ENCODE measurements at places on chromosomes 2 and 18.

GRCh38 chr2:23522726-23523372, 137.9 kb downstream of the KLHL29 start:
- DNase-seq = no peak

GRCh38 chr2:54590216-54591120, 133.0 kb upstream of the EML6 start:
- no peak for DNase-seq

GRCh38 chr2:73162856-73163391, 39.5 kb upstream of the NOTO start:
- DNase-seq = no peak

DNA sequence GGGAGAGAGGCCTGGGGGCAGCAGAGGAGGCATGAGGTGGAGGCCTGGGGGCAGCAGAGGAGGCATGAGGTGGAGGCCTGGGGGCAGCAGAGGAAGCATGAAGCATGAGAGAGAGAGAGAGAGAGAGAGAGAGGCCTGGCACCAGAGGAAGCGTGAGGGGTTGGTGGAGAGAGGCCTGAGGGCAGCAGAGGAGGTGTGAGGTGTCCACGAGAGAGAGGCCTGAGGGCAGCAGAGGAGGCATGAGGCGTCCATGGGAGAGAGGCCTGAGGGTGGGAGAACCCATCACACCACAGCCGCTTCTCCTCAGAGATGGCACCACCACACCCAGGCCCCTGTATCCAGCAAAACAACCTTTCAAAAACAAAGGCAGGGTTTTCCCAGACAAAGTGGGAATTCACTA, 55.7 kb upstream of the KCNG2 start:
- no peak for DNase-seq

DNA sequence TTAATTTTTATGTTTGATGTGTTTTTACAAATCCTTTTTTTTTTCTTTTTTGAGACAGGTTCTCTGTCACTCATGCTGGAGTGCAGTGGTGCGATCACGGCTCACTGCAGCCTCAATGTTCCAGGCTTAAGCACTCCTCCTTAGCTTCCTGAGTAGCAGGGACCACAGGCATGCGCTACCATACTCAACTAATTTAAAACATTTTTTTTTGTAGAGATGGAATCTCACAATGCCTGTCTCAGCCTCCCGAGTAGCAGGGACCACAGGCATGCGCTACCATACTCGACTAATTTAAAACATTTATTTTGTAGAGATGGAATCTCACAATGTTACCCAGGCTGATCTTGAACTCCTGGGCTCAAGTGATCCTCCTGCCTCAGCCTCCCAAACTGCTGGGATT, 3.2 kb downstream of the NOTO start:
- DNase-seq = no peak

DNA sequence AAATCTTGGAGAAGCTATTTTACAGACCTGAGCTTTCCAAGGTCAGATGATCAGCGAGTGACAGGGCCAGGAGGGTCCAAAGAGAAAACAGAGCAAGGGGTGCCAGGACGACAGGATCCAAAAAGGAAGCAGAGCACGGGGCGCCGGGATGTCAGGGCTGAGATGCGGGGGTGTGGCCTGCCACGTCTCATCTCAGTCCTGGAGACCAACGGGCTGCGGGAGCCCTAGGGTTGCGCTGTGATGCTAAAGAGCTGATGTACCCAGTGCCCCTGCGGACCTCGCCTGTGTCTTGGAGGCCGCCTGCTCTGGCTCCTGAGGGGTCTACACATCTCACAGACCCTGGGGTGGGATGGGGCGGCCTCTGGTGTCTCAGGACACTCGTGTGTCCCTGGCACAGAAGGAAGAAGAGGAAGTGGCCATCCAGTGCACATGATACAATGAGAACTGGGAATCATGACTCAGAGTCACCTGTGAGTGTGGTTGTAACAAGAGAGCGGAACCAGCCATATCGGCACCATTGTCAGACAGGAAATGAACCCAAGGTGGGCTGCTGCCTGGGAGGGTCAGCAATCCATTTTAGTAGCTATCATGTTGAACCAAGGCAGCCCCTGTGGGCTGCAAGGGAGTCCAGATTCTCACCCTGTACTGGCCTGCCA, 97.8 kb downstream of the MYT1L start:
- DNase-seq = no peak

GRCh38 chr18:50268022-50268747, 1.9 kb upstream of the CFAP53 start:
- DNase-seq = no peak

DNA sequence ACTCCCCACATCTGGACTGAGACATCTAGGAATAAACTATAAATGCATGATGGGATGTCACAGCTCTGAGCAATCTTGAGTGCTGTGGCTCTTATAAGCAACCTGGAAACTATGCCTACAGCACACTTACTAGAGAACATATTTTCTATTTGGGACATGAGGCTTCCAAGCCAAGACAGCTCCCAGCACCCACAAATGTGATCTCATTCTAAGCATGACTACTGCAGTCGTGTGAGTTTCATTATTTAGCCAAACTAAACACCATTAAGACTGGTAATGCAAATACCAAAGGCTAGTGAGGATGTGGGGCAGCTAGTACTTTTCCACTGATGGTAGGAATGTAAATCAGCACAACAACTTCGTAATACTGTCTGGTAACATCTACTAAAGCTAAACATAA, 72.5 kb downstream of the RTTN start:
- DNase-seq = no peak

DNA sequence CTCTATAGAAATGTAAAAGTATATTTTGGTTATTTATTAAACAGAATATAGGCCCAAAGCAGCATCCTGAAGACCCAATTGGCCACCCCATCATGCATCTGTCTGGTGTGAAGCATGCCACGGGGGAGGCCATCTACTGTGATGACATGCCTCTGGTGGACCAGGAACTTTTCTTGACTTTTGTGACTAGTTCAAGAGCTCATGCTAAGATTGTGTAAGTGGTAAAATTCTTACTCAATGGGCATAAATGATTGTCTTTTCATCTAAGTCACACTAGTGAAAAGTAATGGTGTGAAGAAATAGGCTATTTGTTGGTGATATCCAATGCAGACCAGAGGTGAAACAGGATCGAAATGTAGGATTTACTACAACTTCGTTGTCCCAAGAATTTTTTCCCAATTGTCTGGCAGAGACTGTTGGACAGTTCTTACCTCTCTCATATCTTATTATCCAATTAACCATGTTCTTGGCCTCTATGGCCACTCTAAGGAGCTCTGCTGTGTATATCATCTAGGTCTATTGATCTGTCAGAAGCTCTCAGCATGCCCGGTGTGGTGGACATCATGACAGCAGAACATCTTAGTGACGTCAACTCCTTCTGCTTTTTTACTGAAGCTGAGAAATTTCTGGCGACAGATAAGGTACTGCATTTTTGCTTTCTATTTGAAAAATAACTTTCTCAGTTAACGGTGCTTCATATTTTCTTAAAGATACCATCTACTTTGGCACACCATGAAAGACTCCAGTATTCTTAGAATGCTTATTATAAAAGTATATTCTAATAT, 35.0 kb downstream of the AOX1 start:
- DNase-seq = no peak

GRCh38 chr18:3466045-3466444, 16.1 kb downstream of the TGIF1 start:
- DNase-seq = no peak

DNA sequence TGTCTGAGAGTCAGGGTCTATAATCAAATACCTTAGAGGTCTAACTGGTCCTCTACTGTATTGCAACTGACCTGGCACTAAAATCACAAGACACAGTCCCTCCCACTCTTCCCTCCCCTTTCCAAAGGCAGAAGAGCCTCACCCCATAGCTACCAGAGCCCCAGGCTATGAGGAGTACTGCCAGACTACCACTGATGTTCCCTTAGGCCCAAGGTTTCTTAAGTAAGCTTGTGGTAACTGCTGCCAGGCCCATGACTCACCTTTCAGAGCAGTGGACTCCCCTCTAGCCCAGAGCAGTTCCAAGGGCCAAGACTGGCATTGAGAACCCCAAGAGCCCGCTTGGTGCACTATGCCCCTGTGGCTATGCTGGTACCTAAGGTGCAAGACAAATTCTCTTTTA, 1193.4 kb downstream of the DSC3 start:
- DNase-seq = no peak

- DNase-seq = no peak
These were observed 270.1 kb downstream of the EIPR1 start for GRCh38 chr2:3107567-3107966.

DNA sequence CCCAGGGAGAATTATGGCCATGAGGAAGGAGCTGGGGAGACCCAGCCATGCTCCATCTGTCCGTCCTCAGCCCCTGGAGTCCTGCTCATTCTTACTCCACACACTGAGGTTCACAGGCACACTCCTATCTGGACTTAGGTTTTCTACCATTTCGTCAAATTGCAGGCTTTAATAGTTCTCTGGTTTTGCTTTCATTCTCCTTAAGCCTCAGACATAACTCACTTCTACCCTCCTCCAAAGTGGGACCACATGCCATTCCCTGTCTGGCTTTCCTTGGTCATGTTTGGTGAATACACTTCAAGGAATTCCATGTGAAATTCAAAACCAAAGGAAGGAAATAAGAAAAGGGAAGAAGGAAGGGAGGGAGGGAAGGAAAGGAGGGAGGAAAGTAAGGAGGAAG, 115.7 kb downstream of the CMPK2 start:
- no peak for DNase-seq

- no peak for DNase-seq
These were observed 3.3 kb downstream of the IL1R2 start for GRCh38 chr2:101995019-101995418.

GRCh38 chr2:143907801-143908200, 612.1 kb downstream of the ZEB2 start:
- DNase-seq = no peak

GRCh38 chr2:160457588-160457987, 36.0 kb downstream of the RBMS1 start:
- DNase-seq = no peak

DNA sequence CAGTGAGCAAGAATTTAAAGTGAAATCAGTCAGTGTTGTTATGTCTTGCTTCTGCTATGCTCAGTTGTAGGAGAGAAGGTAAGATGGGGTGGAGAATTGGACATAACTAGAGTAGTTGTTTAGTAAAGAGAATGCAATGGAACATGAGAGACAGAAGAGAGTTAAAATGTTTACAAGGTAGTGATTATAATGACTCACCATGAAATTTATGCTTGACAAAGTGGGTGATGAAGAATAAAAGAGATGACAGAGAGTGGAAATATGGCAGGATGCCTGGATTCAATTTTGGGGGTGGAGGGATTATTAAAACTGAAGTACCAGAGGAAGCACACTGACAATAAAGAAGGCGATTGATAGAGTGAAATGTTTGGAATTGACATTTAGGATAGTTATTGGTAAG, 10.6 kb downstream of the SCG2 start:
- no peak for DNase-seq

- peak; percentile 30 for DNase-seq
These were observed 465 bp downstream of the SEPTIN10 start for GRCh38 chr2:109613081-109613921.

GRCh38 chr2:33531549-33532059, 55.2 kb downstream of the RASGRP3 start:
- DNase-seq = no peak

GRCh38 chr18:21851327-21851961, 110.9 kb downstream of the MIB1 start:
- no peak for DNase-seq

- DNase-seq = no peak
These were observed 730 bp downstream of the ODC1 start for GRCh38 chr2:10447300-10447894.

DNA sequence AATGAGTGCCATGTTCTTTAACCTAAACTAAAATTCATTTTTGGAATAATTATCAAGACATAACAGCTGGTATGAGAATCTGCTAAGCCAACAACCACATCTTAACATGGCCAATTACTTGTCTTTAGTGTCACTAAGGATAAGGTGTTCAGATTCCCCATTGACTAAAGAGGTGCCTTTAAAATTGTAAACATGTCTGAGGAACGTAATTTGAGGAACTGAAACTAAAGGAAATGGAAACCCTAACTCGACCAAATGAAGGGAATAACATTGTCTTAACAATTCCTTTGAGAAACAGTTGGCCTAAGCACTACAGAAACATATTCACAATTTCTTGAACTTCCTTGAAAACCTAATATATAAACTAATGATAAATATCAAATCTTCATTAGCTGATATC, 355.4 kb upstream of the GULP1 start:
- DNase-seq = no peak

DNA sequence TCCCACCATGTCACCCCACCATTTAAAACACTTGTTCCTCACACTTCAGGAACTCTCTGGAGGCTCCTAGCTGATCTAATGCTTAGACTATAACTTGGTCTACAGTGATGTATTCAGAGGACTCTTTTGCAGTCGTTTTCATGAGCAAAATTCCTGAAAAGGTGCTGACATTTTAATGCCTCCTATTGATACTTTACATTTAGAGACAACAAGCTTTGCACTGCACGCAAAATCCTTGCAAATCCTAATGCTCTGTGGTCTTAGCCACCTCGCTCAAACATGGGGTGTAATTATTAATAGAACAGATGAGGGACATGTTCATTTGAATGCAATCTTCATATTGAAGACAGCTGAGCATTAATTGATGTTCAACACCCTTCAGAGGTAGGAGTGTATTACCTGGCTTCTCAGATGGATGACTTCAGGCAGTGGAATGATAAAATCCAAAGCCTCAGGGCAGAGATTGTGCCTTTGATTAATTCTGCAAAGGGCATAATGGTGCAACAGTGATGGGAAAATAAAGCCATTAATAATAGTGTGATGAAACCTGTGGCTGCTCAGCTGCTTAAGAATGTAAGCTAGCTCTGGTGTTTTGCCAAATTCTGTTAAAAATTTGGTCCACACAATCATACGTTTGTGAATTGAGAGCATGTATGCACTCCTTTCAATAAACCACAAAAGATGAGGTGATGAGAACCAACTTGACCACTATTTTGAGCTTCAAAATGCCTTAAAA, 5.4 kb downstream of the CTAGE1 start:
- DNase-seq = no peak

DNA sequence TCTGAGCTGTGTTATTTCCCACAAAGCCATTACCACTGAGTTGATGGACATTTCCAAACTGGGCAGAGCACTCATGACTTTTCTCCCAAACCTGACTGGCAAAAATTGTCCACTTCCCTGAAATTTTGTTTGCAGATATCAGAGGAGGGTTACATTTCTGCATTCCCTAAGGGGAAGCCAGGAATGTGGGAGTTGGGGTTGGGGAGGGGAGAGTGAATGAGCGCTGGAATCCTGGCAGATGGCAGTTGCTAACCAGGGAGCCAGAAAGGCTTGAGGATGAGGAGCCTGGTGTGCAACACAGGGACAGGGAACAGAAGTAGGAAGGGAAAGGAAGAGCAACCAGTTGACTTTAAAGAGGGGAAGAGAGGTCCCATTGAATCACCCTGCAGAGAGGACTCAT, 14.0 kb upstream of the CCNYL1 start:
- DNase-seq = no peak

- no peak for DNase-seq
These were observed 55.1 kb downstream of the CYP27C1 start for GRCh38 chr2:127164761-127165538.

- no peak for DNase-seq
These were observed 261.7 kb upstream of the SLC14A2 start for GRCh38 chr18:45353530-45353929.

- DNase-seq = no peak
These were observed 242.2 kb downstream of the LOXHD1 start for GRCh38 chr18:46414863-46415262.

GRCh38 chr2:124343827-124344498, 318.9 kb downstream of the CNTNAP5 start:
- DNase-seq = no peak

- DNase-seq = no peak
These were observed 67.3 kb downstream of the APOB start for GRCh38 chr2:20976527-20976926.
